ENCODE measurements at places on chromosomes 3 and 15. TPM values are rescaled to one million over a fixed set of nuclear protein-coding genes. Genes with fewer than 3 reads are reported as not detected.

DNA sequence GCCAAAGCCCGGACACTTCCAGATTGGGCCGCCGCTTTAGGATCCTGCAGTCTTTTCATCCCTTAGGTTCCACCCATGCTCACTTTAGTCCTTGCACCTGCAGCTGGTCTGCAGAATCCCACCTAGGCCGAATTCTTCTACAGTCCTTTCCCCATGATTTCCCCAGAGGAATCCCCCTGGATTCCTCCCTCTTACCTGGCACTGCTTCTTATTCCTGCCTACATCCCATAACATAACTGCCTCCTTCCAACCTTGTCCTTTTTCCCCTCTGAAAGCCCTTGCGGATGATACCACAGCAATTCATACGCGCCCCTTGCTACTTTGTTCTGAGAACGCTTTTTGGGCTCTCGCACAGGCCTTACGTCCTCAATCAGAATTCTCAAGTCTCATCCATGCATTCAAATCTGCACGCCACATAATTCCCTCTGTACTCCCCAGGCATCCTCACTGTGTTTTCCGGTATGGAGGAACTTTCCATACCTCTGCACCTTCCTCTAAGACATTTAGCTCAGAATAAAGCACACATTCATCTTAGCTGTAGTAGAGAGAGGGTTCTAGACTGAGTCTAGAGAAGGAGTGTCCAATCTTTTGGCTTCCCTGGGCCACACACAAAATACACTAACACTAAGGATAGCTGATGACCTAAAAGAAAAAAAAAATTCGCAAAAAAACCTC is 619 bp downstream of the EIF2AK4 start:
- no peak for DNase-seq

DNA sequence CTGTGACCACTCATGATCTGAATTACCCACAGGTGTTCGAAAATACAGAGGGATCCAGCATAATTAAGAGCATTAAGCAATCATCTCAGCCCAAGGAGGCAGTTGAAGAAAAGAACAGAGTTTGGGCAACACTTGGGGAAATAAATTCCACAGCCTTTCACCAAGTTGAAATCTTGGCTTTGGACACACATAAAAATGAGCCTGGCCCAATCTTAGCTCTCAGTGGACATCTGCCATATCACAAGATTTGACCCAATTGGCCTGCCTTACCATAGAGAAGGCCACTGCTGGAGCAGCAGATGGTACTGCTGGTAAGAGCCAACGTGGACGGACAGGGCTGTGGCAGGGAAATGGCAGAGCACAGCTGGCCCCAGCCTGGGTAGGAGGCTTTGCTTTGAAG is 13.0 kb downstream of the FOXP1 start:
- DNase-seq: no peak

DNA sequence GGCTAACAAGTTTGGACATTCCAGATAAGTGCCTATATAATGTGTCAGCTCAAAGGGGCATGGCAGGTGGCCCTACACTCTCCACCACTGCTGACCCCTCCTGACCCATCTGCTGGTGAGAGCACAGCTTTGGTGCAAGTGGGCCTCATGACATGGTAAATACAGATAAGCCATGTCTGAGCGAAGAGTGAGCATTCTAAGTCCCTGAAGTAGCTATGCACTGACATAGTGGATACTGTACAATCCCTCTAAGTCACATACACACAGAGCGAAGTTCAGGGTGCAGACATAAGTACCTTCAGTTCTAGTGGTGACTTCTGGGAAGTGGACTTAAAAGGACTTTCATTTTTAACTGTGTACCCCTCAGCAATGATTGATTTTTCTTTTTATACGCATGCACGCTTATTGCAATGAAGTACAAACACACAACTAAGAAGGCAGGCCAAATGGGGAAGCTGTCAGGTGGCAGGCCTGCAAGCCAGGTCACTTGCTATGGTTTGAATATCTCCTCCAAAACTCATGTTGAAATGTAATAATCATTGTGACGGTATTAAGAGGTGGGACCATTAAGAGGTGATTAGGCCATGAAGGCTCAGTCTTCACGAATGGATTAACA is 41.5 kb downstream of the TBC1D2B start:
- no peak for DNase-seq

- DNase-seq: no peak
Observed at GRCh38 chr15:57253082-57253481, 123.2 kb upstream of the CGNL1 start.

The CCDC80 gene
- total RNA-seq: 328 TPM

The VIPR1 gene
- not detected for total RNA-seq

The BTLA gene
- total RNA-seq: not detected
